Effector CD8-positive, alpha-beta T cell (primary cell): ENCODE measurements at places on chromosomes 1 and 21.

GRCh38 chr1:204299814-204300365, 59.8 kb downstream of the PLEKHA6 start:
- no peak for DNase-seq

DNA sequence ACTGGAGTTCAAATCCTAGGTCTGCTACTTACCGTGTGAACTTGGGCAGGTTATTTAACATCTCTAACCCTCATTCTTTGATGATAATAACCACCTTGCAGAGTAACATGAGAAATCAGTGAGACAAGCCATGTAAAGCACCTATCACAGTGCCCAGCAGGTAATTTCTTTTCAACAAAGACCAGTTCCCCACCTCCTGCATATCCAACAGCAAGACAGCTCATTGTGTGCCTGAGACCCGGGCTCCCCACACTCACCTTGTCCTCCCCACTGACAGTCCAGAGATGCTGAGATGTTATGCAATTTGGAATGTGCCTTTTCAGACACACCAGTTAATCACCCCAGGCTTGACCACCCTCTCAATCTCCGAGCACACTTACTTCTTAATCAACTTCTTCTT, 367.6 kb upstream of the DAB1 start:
- no peak for DNase-seq

DNA sequence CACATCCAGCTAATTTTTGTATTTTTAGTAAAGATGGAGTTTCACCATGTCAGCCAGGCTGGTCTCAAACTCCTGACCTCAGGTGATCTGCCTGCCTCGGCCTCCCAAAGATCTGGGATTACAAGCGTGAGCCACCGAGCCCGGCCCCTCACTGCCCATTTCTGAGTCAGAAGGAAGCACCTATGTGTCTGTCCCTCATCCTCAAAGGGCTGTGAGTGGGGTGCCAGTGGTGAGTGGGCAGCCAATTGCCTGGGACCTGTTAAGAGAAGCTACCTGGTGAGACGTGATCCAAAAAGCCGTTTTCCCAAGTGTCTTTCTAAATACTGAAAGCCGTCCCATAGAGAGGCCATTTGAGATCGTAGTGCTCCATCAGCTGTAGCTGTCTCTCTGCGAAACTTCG, 27.1 kb upstream of the PDXK start:
- DNase-seq, result no peak

GRCh38 chr1:190747704-190748103, 270.0 kb upstream of the BRINP3 start:
- DNase-seq, result no peak

DNA sequence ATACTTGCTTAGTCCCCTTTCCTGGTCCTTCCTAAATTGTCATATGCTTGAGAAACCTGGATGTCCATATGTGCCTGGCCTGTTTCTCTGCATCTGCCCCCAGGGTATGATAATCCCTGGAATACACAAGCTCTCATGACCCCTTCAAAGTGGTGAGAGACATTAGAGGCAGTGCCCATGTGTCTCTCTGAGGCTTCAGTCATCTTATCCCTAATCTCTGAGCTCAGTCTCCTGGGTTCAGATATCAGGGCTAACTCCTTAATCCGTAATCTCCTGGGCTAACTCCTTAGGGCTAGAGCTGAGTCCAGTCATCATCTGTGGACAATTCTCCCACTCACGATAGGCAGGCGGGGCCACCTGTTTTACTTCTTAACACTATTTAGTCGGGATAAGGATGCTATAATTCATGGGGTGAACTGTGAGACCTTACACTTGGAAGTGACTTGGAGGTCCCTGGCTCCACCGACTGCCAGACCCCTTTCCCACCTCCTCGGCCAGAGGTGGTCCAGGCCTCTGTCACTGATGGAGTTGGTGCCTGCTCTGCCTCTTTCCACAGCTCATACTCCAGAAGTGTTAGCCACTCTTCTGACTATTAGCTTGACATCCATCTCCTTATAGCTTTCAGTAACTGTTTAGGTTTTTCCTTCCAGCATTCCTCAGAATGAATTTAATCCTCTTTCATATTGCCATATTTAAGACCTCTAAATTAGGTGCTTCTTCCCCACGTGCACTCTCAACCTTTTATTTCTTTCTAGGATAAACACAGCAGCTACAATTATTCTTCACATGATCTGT, 22.7 kb downstream of the CCN1 start:
- DNase-seq, result no peak

- no peak for DNase-seq
These were observed 139.6 kb downstream of the SLC35F3 start for GRCh38 chr1:234044079-234044478.

DNA sequence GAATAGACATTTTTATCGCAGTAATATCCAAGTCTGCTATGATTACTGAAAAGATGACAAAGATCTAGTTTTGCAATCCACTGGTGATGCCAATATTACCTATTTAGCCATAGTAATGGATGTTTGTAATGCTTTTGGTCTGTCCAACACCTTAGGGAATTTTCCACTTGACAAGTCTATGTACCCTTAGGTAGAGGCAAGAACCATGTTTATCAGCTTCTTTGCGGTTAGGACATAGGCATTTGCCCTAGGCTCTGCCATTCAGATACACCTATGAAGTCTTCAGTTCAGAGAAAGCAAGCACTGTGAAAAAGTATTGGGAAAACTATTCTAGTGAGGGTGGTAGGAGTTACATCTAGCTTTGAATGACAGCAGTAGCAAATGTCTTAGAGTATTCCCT, 40.2 kb upstream of the SLC35D1 start:
- DNase-seq, result no peak

- DNase-seq, result no peak
These were observed 211.6 kb upstream of the KIAA0040 start for GRCh38 chr1:175404177-175404576.

- DNase-seq, result no peak
These were observed 151.6 kb downstream of the AJAP1 start for GRCh38 chr1:4805987-4806386.

GRCh38 chr1:64878931-64879611, 87.3 kb downstream of the JAK1 start:
- DNase-seq, result no peak

DNA sequence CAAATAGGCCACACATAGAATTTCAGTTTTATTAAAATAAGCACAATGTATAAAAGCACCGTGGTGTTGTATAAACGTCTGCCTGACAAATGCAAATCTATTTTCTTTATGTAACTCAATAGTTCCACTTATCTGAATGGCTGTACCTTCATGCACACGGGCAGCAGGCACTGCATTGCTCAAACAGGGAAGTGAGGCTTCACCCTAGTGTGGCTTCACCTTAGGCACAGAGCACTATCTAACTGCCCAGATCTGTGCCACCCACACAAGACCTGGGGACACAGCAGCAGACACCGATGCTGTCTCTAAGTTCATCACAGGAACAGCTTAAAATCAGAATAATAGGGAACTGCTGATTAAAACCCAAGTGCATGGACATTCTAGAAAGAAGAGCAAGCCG, 6.0 kb upstream of the KNCN start:
- DNase-seq, result no peak

DNA sequence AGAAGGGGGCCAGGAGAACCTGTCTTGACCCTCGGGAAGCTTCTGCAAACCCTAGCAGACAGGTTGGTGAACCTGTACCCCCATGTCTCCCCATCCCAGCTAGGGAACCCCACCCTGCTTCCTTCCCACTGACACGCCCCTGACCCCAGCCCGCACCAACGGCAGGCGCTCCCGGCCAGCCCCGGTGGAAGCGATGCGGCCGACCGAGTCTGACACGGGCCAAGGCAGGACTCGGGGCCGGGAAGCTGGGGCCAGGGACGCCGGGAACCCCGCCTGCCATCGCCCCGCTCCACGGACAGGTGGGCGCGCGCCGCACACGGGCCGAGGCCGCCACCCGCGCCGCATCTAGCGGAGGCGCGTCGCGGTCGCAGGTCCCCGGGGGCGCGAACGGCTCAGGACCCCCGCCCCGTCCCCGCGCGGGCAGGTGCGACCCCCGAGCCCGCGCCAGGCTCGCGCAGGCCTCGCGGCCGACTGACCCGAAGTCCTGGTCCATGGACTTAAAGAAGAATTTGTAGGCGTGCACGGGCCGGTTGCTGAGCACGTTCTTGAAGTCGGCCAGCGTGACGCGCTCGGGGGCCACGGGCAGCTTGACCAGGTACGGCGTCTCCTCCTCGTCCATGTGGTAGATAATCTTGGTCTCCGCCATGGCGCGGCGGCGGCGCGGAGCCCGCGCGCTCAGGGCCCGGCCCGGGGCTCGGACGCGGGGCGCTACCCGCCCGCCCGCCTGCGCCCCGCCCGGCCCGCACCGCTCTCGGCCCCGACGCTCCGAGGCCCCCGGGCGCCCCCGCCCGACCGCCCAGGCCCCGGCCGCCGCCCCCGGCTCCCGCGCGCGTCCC, 580 bp downstream of the DVL1 start:
- no peak for DNase-seq

GRCh38 chr1:56266359-56266758, 313.0 kb downstream of the PLPP3 start:
- DNase-seq, result no peak

DNA sequence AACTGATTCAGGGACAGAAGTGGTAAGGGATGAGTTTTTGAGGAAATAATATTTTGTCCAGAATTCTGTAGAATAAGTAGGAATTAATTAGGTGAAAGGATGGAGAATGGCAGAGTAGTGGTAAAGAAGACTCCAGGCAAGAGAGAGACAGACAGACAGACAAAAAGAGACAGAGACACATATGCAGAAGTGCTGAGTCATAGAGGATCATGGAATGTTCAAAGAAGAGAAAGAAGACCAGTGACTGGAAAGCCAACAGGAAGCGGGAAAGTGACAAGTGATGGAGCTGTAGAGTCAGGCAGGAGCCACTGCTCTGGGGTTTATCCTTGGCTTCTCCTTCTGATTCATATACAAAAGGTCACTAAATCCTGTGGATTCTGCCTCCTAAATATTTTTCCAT, 85.9 kb downstream of the UROD start:
- no peak for DNase-seq

GRCh38 chr1:2498648-2499047, 22.6 kb downstream of the PLCH2 start:
- DNase-seq, result no peak

GRCh38 chr1:220966041-220966440, 86.8 kb downstream of the HLX start:
- DNase-seq, result no peak

GRCh38 chr1:162145966-162146696, 76.6 kb downstream of the NOS1AP start:
- DNase-seq, result no peak

GRCh38 chr1:23273450-23274133, 56.3 kb upstream of the HTR1D start:
- no peak for DNase-seq

- no peak for DNase-seq
These were observed 46.0 kb upstream of the WARS2 start for GRCh38 chr1:119186471-119186870.

GRCh38 chr1:228494970-228495853, 8.0 kb downstream of the RNF187 start:
- DNase-seq, result no peak

DNA sequence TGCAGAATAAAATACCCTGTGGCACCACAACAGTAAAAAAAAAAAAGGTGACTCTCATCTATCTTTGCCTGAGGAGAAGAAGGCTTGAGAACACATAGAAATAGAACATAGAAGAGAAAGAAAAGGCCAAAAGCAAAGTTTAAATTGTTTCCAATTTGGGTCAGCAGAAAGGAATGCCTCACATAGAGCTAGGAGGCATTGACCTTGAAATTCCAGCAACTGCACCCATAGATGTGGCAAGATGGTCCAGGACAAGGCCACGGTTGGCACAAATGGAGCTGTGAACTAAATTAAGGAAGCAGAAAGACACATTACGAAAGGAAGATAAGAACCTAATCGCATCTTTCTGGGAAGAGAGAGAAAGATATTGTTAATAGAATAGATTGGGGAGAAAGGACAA, 588.3 kb downstream of the LMO4 start:
- no peak for DNase-seq

- no peak for DNase-seq
These were observed 606.8 kb downstream of the LTN1 start for GRCh38 chr21:28385845-28386244.

DNA sequence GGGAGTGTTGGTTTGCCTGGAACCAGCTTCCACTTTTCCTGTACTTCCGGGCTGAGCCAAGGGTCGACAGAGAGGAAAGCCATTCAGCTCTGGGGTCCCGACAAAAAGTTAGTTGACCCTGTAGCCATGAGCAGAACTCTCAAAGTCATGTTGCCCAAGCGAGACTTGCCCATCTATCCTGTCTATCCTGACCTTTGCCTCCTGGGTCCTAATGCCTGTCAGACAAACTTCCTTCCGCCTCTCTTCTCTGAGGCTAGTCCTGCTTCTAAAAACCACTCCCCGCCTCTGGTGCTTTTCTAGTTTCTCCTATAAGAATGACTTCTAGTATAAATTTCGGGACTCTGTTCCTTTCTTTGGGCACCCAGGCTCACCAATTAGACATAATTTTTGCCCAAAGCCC, 7.7 kb upstream of the PCP4L1 start:
- no peak for DNase-seq

- DNase-seq, result no peak
These were observed 30.5 kb downstream of the C4BPA start for GRCh38 chr1:207134581-207134980.

- DNase-seq, result no peak
These were observed 62.1 kb upstream of the JUN start for GRCh38 chr1:58845942-58846341.

GRCh38 chr21:31741116-31741515, 9.2 kb upstream of the SCAF4 start:
- no peak for DNase-seq

GRCh38 chr1:115764541-115764940, 4.0 kb downstream of the CASQ2 start:
- DNase-seq, result no peak

GRCh38 chr21:41628256-41628655, 120.3 kb upstream of the TMPRSS2 start:
- no peak for DNase-seq

DNA sequence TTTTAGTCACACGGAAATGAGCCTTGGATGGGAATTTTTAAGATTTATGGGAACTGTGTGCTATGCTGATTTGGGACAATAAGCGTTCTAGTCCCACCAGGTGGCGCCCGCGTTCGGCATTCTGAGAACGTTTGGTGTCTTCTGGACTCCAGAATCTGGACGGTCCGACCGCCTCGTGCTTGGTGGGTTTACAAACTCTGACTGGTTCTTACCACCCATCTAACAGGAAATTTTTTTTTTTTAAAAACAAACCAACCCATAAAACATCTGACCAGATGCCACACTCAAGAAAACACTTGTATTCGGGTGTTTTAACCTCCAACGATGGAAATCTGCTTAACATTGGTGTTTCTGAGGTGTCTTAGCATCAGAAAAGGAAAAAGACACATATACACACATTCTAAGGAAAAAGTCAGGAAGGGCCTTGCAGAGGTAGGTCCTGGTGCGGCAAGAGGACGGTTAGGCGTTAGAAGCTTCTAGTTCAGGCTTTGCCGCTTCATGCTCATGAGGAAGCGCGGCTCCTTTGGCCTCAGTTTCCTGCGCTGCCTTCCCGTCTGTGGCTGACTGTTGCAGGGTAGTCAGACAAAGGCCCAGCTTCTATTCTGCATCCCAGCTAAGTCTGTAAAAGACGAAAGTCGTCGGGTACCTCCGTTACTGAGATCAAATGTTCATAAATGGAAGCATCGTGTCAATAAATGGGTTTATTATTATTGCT, 814 bp upstream of the DYRK3 start:
- peak; percentile 66 for DNase-seq
